ENCODE measurements at places on chromosomes 4 and X. TPM values are rescaled to one million over a fixed set of nuclear protein-coding genes. Genes with fewer than 3 reads are reported as not detected.
A peak's percentile ranks its signal among the peaks of the same experiment; 100 is the strongest.

Gene CPZ
- total RNA-seq = 6.7 TPM

DNA sequence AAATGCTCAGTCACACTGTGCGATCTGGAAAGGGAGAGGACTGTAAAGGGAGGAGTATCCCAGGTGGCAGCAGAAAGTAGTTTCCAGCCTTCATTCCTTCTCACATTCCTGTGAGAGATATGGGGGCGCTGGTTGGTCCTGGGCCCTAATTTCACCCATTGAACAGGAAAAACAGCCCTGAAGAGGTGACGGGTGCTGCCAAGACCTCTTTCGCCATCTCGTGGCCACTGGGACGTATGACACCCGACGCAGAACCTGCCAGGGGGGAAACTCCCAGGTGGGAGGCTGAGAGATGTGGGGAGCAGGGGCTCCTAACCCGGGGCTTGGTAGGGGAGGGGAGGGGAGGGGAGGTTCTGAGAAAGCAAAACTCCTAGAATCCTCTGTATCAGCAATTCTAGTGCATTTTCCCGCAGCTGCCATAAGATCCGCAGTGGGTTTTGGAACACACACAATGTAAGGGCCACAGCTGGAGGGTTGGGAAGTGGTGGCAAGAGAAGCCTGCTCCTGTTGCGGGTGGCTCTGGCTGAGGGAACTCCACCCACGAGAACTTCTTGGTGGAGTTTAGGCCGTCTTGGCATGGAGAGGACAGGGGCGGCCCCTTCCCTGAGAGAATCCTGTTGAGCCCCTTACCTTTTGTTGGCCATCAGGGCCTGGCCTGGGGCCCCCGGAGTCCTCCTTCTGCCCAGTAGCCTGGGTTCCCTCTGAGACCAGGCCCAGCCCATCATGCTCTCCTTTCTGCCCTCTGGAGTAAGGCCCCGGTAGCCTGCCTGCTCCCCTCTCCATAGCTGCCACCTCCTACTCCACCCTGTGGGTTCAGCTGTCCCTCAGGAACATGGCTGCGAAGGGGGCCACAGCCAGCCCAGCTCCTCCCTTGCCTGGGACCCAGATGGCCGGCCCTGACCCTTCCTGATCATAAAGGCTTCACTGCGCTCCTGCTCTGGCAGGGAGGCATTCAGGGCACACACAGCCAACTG is 134.1 kb downstream of the OR13H1 start:
- peak; percentile 64 for DNase-seq

GRCh38 chrX:119273420-119274192 is 37.5 kb downstream of the PGRMC1 start:
- peak; percentile 58 for DNase-seq

Gene ADRA2C
- total RNA-seq = 7.3 TPM

GRCh38 chr4:185797018-185797417 is 15.0 kb downstream of the SORBS2 start:
- no peak for DNase-seq
